HepG2 (cell line): ENCODE measurements at places on chromosomes 5 and 9. TPM values are rescaled to one million over a fixed set of nuclear protein-coding genes. Genes with fewer than 3 reads are reported as not detected.

Gene SPATA31C1
- not detected in 2 replicates for total RNA-seq

Gene NSMF
- 38.3 and 44.3 TPM in 2 replicates for total RNA-seq

Gene CORO2A
- 14.4 and 19.8 TPM in 2 replicates for total RNA-seq

Gene TUT7
- 19.4 and 21.3 TPM in 2 replicates for total RNA-seq

Gene GABRB2
- not detected in 2 replicates for total RNA-seq

Gene PTCH1
- 2.6 and 2.8 TPM in 2 replicates for total RNA-seq

Gene C9
- total RNA-seq = not detected in 2 replicates

Gene BARHL1
- total RNA-seq = not detected in 2 replicates

Gene ECSCR
- not detected in 2 replicates for total RNA-seq

- no peak for DNase-seq
Observed at GRCh38 chr9:114777821-114778609, 27.8 kb downstream of the TNFSF15 start.

DNA sequence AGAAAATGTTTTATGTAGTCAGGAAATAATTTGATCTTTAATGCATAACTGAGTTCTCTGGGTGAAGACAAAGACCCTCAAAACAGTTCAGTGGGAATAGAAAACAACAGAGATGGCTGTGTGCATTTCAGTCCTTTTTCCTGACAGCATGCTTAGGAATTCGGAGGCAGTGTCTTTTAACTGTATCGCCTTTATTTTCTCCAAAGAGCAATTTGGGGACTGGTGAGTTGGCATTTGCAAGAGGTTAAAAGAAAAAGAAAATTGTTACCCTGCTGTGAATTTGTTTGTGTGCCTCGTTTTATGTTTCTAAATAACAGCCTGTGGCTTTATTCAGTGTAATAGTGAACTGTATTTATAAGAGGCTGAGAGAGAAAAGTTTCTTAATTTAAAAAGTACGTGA is 227.8 kb upstream of the DMAC1 start:
- DNase-seq = no peak

- no peak for DNase-seq
Observed at GRCh38 chr5:115977096-115977495, 14.8 kb downstream of the LVRN start.

- no peak for DNase-seq
Observed at GRCh38 chr9:38091310-38092199, 22.5 kb upstream of the SHB start.

DNA sequence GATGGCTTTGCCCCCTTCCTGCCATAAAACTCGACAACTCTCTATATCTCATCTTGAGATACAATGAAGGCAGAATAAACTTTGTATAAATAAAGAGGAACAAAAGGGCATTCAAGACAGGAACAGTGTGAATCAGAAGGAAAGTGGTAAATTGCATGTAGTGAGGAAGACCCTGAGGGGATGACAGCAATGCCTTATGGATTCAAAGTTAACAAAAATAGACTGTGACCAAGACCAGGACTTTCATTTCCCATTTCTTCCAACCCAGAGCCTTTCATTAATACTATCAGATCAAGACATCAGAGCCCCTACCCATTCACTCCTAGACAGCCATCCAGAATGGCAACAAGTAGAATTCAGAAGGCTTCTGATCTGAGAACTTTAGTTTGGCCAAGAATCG is 46.4 kb upstream of the ZNF462 start:
- DNase-seq = no peak
